ENCODE measurements at places on chromosomes 5 and 9. TPM values are rescaled to one million over a fixed set of nuclear protein-coding genes. Genes with fewer than 3 reads are reported as not detected.

Gene CDH12
- total RNA-seq: 0.13 TPM

Gene SPATA31D4
- not detected for total RNA-seq

Gene CCDC171
- total RNA-seq: 2.7 TPM

Gene LRRC19
- total RNA-seq: 0.42 TPM

Gene FIBCD1
- total RNA-seq: not detected

Gene RGS14
- 7.0 TPM for total RNA-seq

Gene PIP5K1B
- 6.3 TPM for total RNA-seq

Gene AIF1L
- 3.1 TPM for total RNA-seq

Gene PLCXD3
- total RNA-seq: 1.1 TPM

Gene FAT2
- total RNA-seq: 0.06 TPM

Gene TMED9
- total RNA-seq: 137 TPM

Gene ACOT12
- 0.44 TPM for total RNA-seq

Gene SRA1
- total RNA-seq: 14.3 TPM

Gene COL27A1
- 9.7 TPM for total RNA-seq

Gene KIF24
- total RNA-seq: 0.43 TPM

Gene MRPS27
- 17.3 TPM for total RNA-seq

Gene KIF4B
- total RNA-seq: not detected

Gene TRIM14
- total RNA-seq: 10.4 TPM

Gene WDR38
- not detected for total RNA-seq

Gene HTR1A
- not detected for total RNA-seq

Gene GCNT4
- 2.0 TPM for total RNA-seq

Gene PTGS1
- total RNA-seq: 0.32 TPM

Gene MYO10
- total RNA-seq: 23.8 TPM

Gene BAAT
- 5.0 TPM for total RNA-seq

Gene PCDHB8
- total RNA-seq: 2.6 TPM

Gene SLC2A6
- total RNA-seq: 3.2 TPM

Gene C5orf47
- not detected for total RNA-seq
